ENCODE measurements at places on chromosomes 2 and 18.
A peak's percentile ranks its signal among the peaks of the same experiment; 100 is the strongest.

GRCh38 chr2:194709840-194710239 lies 947.2 kb upstream of the SLC39A10 start:
- no peak for DNase-seq

GRCh38 chr2:226483745-226484619 lies 315.6 kb downstream of the IRS1 start:
- no peak for DNase-seq

- DNase-seq = peak; percentile 23
Observed at GRCh38 chr2:176100547-176101140, 1.0 kb downstream of the HOXD12 start.

DNA sequence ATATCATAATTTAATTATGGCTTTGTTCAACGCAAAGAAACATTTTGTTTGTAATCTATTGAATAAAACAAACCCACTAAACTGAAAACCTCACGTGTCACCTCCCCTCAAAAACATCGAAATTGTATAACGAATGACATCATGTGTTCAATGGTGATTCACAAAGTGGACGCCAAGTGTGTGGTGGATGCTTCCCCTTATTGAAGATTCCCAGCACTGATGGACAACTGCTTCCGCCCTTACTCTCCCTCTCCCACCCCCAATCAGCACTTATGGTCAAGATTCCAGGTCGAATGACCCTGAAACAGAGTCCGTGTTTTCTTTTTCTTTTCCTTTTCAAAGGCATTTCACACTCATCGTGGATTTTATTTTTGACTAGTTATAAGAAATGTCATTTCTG lies 383.0 kb upstream of the SMIM21 start:
- no peak for DNase-seq

DNA sequence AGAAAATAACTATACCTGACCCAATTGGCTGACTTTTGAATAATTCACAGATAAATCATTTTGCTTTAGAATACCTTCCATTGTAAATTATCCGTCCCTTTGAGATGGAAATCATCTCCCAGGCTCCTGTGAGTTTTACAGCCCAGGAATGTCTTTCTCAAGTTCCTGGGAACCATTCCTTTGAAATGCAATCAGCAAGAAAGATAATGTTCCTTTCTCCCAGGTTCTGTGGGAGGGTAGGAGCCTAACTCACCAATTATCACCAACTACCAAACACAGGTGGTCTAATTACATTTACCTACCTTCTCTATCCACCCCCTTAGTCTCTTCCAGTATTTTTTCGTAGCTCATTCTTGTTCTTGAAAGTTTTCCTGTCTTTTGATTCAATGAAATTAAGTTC lies 1016.0 kb downstream of the SOCS6 start:
- DNase-seq = no peak

DNA sequence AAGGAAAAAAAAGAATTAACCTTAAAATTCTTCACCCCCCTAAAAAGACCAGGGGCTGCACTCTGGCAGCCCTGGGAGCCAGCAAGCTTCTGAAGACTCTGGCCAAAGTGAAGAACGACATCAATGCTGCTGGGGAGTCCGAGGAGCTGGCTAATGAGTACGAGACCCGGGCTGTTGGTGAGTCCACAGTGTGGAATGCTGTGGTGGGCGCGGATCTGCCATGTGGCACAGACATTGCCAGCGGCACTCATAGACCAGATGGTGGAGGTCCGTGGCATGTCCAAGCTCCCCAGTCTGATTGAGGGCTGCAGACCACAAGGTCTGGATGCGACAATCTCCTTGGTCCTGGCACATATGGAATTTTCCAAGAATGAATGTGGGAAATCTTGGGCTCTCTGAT lies 47.4 kb downstream of the TRPM8 start:
- no peak for DNase-seq

- DNase-seq = no peak
Observed at GRCh38 chr2:60095202-60095815, 458.1 kb downstream of the BCL11A start.

GRCh38 chr2:9162841-9163240 lies 43.8 kb upstream of the ASAP2 start:
- DNase-seq = no peak

DNA sequence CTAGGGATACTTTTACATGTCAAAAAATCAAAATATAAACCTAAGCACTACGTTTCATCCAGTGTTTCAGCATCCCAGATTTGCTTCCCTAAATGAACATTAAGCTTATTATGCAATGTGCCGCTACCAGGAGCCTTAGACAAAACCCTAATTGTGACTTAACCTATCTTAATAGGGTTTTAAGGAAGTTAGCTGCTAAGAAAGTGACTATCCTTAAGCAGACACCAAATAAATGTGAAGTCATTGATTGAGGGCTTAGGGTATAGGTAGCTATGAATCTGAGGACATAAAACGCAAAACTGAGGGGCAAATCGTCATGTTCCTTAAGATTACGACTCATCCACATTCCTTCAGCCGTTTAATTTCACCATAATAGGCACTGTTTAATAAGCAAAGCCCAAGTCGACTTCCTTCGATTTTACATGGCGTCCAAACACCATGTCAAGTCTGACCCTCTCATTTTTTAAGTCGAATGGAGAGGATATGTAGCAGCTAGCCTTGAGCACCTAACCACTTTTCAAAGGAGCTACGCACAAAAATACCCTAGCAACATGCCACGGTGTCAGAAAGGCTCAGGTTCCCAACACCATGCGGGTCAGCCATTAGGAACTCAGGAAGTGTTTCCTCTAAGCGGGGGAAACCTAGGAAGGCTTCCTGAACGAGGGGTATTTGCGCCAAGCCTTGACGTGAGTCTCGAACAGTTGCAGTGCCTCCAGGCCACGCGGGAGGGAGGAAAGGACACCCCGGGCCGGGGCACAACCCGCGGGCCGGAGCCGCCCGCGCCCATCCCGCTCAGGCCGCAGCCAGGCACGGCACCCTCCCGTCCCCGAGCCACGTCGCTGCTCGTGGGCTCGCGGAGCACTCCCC lies 1.0 kb downstream of the HDLBP start:
- DNase-seq = no peak

DNA sequence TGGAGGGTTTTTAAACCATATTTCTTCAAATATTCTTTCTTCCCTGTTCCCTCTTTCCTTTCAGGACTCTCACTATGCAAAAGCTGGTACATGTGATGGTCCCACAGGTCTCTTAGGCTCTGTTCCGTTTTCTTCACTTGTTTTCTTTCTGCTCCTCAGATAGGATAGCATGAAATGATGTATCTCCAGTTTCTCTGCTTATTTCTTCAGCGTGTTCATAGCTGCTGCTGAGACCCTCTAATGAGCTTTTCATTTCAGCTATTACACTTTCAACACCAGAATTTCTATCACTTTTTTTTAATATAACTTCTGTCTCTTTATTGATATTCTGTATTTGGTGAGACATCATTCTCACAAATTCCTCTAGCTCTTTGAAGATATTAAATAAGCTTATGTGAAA lies 63.9 kb downstream of the KCNG2 start:
- no peak for DNase-seq

DNA sequence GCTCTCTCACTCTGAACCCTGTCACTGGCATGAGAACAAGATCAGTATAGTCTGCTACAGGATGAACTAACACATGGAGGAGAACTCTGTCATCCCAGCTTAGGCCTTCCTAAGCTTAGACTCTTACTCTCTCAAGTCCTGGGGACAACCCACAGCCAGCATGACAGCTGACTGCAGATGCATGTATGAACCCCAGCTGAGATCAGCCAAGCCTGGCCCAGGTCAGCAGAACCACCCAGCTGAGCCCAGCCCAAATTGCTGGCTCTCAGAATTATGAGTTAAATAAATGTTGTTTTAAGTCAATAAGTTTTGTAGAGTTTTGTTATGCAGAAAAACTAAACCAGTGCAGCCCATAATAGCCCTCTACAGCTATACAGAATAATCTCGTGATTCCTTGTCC lies 287.3 kb downstream of the TNS1 start:
- no peak for DNase-seq

- no peak for DNase-seq
Observed at GRCh38 chr18:3088449-3088848, 75.5 kb upstream of the LPIN2 start.
